ENCODE measurements at places on chromosomes 5 and 9.
A peak's percentile ranks its signal among the peaks of the same experiment; 100 is the strongest.

DNA sequence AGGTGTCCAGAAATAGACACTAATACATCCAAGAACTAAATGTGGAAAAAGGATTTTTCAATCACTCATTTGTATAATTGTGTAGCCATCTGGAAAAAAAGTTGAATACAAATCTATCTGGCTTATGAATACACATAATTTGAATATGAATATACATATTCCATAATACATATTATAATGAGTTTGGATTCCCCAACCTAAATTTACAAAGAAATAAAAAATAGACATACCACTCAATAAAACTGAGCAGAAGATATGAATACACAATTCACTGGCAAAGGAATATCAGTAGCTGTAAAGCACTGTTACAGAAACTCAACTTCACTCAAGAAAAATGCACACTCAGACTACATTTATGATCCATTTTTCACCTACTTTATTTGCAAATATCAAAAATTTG lies 121.9 kb upstream of the EDIL3 start:
- no peak for DNase-seq

DNA sequence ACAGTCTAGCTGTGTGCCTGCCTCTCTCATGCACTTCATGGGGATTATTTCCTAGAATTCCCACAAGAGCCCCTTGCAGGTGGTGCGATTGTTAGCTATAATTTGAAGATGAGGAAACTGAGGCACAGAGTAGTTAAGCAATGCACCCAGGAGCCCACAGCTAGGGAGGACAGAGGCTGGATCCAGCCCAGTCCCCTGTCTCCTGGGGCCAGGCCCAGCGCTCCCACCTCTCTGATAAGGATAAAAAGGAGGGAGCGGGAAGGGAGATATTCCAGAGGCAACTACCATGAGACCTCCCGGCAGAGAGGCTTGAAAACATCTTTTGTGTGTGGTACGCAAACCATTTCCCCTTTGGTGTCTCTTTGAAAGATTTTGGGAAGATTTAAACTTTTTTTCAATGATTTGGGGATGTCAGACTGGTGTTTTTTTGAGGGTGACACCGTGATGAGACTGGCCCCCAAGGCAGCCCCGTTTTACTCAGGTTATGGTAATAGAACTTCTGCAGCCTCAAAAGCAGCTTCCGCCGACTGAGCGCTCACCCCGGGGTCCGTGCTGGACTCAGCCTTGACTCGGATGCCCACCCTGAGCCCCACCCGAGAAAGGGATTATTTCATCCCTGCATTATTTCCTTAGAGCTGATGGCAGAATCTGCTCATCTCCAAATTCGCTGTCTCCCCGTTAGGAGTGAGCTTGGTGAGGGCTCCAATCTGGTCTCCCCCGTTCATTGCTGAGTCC lies 144.7 kb upstream of the IER5L start:
- DNase-seq: no peak

- DNase-seq: no peak
Measured at GRCh38 chr5:80781356-80781755, 126.6 kb upstream of the DHFR start.

- no peak for DNase-seq
Measured at GRCh38 chr5:135232958-135233357, 166.1 kb downstream of the MACROH2A1 start.

GRCh38 chr5:77984587-77984986 lies 208.4 kb upstream of the TBCA start:
- DNase-seq: no peak

GRCh38 chr9:121154782-121155181 lies 46.9 kb downstream of the RAB14 start:
- no peak for DNase-seq

- DNase-seq: no peak
Measured at GRCh38 chr9:76458903-76459693, at the start of gene GCNT1. GCNT1 (plus strand) TSS chr9:76459182; CDS start chr9:76502382, 43,200 bp downstream.

DNA sequence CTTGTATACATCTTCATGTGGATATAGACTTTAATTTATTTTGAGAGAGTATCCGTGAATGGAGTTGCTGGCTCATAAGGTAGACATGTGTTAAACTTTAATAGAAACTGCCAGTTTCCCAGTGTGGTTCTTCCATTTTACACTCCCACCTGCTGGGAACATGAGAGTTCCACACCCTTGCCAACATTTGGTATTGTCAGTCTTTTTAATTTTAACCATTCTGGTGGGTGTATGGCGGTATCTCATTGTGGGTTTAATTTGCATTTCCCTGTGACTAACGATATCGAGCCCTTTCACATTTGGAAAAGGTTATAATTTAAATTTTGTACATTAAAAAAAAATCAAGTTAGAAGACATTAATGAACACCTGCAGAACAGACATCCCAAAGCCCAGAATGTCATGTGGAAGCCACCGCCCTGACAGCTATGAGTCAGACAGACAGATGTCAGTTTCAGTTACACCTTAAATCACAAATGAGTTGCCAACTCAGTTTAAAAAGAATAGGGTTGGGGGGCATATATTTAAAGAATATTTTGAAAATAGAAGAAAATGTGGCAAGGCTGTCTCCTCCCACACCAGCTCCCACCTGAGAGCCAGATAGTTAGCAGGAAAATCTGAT lies 36.9 kb downstream of the ANKRD33B start:
- no peak for DNase-seq

GRCh38 chr9:71403106-71403505 lies 281.7 kb upstream of the TRPM3 start:
- DNase-seq: no peak

GRCh38 chr9:8384091-8384490 lies 584.5 kb upstream of the DMAC1 start:
- no peak for DNase-seq

GRCh38 chr5:124252191-124252638 lies 494.2 kb downstream of the ZNF608 start:
- DNase-seq: peak; percentile 32

DNA sequence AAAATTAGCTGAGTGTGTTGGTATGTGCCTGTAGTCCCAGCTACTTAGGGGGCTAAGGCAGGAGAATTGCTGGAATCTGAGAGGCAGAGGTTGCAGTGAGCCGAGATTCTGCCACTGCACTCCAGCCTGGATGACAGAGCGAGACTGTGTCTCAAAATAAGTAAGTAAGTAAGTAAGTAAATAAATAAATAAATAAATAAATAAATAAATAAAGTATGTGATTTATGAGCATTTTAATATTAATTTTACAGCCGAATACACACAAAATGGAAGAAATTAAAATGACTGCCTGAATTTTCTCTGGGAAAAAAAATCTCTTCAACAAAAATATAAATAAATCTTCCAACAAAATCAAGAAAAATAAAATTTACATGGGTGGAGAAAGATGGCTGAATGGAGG lies 740.7 kb downstream of the CDH18 start:
- no peak for DNase-seq

- DNase-seq: no peak
Measured at GRCh38 chr5:78009937-78010527, 233.9 kb upstream of the TBCA start.

DNA sequence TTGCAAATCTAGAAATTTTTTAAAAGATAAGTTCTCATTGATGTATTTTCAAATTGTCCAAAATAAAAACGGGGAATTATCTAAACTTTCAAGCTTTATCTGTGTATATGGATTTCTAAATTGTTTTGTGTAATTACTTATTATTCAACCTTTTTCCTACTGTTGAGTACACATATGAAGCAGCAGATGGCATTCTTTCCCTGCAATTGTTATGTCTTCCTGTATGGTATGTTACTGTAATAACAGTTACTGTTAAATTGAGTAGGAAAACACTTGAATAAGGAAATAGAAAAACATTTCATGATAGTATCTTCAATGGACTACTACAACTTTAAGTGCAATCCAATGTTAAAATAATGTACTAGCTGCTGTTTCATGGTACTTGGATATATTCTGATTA lies 124.8 kb downstream of the RANBP17 start:
- no peak for DNase-seq

- peak; percentile 17 for DNase-seq
Measured at GRCh38 chr9:4299005-4299795, 668 bp downstream of the GLIS3 start.

DNA sequence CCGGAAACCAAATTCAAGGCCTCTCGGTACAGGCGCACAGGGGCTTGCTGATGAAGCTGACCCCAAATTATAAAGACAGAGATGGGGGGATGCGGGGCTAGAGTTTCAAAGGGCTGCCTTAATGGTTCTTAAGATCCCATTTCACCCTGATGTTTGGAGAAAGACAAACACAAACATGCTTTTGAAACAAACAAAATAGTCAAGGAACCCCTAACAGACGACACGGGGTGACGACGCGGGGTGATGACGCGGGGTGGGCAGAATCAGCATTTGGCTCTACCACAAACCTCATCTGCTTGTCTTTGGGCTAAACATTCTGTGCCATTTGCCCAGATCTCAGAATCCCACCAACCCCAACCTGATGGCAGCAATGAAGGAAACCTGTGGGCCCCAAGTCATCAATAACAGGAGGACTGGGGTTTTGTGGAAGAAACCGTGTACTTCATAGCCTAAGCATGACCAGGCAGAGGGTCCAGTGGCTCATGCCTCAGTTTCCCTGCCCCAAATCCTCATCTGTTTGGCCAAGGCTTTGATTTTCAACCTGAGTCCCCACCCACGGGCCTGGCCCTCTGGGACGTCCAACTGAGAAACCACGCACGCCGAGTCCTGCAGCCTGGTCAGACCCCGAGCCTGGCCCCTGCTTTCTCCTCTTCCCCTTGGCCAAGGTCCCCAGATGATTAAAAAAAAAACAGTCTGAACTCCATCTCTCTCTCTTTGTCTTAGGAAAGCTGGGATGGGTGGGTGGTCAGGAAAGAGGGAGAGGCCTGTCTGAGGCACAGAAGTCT lies 148.5 kb downstream of the COL23A1 start:
- no peak for DNase-seq

GRCh38 chr5:8528106-8528505 lies 659.2 kb downstream of the MTRR start:
- DNase-seq: no peak

DNA sequence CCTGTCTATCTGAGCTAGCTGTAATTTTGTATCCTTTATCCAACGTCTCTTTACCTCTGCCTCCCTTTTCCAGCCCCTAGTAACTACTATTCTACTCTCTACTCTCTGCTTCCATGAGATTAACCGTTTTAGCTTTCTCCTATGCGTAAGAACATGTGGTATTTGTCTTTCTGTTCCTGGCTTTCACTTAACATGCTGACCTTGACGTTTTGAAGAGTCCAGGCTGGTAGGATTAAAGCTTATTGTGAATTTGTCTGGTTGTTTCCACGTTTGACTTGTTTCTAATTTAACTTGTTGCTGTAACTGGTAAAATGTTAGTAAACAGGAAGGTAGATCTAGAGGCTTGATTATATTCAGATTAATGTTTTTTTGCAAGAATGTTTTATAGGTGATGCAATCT lies 385.3 kb downstream of the PSAT1 start:
- DNase-seq: no peak

GRCh38 chr5:176744584-176744965 lies 65.8 kb upstream of the UNC5A start:
- DNase-seq: no peak

- no peak for DNase-seq
Measured at GRCh38 chr9:34154057-34154456, 24.8 kb upstream of the UBAP1 start.

DNA sequence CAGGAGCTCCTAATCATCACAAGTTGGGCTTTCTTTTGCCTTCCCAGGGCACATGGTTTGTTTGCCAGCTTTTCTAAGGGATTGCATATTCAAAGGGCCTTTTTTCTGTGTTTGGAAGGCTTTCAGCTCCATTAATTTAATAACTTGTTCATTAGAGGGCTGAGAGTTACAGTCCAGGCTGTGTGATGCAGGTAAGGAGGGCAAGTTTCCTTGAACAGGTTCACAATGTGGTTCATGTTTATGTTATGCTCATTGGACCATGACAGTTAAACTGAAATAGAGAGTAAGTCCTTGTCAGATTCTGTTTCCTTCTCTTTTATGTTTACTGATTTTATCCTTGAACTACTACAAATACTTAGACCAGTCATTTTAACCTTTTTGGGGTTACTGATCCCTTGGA lies 174.4 kb downstream of the MARCHF11 start:
- no peak for DNase-seq

- no peak for DNase-seq
Measured at GRCh38 chr9:89477384-89477783, 20.5 kb downstream of the SEMA4D start.

DNA sequence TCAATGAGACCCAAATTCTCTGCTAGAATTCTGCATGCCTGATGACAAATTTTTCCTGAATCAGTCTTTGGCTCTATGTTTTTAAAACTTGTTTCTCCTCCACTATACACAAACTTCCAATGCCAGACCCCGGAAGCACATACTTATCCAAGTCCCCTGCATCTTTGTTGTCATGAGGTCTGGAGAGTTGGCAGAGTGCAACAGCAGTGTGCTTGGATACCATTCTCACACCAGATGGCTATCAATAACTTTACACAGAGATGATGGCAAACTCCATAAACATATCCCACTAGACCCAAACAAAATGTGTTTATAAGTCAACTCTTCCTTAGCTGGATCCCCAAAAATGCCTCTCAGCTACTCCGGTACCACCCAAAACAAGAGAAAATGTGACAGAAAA lies 337.7 kb upstream of the TRPC7 start:
- no peak for DNase-seq

GRCh38 chr9:18499062-18499461 lies 25.1 kb downstream of the ADAMTSL1 start:
- DNase-seq: no peak

DNA sequence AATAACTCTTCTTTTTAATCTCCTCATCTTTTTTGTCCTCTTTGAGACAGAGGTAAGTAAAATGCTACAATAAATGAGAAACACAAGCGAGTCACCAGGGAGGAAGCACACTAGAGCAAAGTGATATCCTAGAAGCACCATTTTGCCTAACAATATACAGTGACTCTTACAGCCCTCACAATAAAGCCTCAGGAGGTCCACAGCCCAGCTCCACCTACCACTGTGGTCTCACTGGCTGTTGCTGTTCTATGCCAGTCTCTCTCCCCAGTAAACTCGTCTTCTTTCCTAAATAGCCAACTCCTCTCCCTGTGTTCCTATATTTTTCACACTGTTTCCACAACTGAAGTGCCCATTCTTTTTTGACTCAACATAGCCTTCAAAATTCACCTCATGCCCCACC lies 44.3 kb downstream of the TNFSF15 start:
- DNase-seq: no peak

GRCh38 chr9:20187318-20187717 lies 398.5 kb upstream of the SLC24A2 start:
- DNase-seq: no peak

DNA sequence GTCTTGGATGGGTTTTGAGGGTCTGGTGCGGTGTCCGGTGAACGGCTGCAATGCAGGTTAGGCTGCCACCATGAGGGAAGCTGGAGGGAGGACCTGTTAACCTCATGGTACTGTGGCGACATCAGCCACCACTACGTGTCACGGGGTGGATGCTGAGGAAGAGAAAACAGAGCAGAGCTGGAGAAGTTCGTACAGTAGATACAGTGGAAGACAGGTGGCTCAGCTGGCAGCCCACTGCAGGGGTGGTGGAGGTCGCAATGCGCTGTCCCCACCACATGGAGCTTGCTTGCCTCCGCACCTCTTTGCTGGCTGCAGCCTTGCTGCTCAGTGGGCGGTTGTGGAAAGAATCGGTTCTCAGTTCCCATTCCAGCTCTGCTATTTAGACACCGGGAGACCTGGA lies 2.8 kb downstream of the DCANP1 start:
- no peak for DNase-seq

- DNase-seq: no peak
Measured at GRCh38 chr5:38376404-38376803, 118.0 kb downstream of the EGFLAM start.
